ENCODE measurements at places on chromosomes 2 and 18.

GRCh38 chr2:101160454-101160853, 9.3 kb upstream of the TBC1D8 start:
- DNase-seq: no peak

- no peak for DNase-seq
These were observed 292.3 kb upstream of the ID2 start for GRCh38 chr2:8389431-8390108.

GRCh38 chr2:101063352-101064124, 61.4 kb downstream of the RPL31 start:
- no peak for DNase-seq

DNA sequence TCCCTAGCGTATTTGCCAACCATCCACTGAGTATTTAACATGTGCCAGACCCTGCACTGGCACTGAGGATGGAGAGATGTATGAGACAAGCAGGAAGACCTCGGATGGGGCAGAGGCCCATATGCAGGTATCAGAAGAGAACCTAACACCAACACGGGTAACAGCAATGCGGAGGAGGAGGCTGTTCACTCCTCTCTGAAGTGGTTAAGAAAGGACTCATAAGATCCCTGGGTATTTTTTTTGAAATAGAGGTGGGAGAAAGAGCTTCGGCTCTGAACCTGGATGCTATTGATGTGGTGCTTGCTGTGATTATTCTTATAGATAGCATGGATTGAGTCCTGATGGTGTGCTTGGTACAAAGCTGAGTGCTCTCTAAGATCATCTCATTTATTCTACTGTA, 418.3 kb downstream of the LPIN1 start:
- DNase-seq: no peak

DNA sequence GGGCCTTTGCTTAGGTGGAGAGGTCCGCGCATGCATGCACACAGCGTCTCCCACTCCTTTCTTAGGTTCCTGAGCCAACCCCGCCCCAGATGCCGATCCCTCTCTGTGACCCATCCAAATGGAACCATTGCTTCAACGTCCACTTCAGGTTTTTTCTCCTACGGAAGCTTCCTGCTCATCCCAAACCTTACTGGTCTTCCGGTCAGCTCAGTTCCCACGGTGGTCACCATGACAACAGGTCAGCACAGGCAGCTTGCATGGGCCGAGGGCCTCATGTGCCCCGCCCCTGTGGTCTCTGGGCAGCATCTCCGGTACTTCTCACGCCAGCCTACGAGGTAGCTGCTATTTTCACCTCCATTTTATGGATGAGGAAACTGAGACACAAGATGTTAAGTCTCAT, 163.7 kb downstream of the SOCS6 start:
- DNase-seq: no peak

- DNase-seq: no peak
These were observed 144.4 kb upstream of the ITGA6 start for GRCh38 chr2:172282944-172283343.

- no peak for DNase-seq
These were observed 119.1 kb downstream of the BAZ2B start for GRCh38 chr2:159497256-159497655.

GRCh38 chr18:43888598-43888997, 611.3 kb upstream of the SYT4 start:
- no peak for DNase-seq

- DNase-seq: no peak
These were observed 59.0 kb downstream of the GLI2 start for GRCh38 chr2:120794716-120795115.

GRCh38 chr2:135494503-135494902, 36.5 kb downstream of the ZRANB3 start:
- no peak for DNase-seq

DNA sequence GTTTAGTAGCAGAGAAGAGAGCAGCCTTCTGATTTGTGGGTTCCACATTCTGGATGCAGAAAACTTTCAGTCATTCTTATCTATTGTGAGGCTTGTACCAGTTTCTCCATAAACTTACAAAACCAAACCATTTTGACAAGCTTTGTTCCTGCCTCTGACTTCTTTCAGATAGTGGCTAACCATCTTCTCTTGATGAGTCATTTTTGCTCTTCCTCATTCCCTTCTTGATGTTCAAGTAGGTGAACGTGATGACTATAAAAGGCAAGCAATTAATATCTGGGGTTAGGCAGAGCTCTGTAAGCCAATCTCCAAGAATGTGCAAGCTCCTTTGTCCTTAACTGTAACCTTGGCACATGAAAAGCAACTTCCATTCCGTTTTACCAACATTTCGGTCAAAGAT, 2083.1 kb upstream of the PIK3C3 start:
- no peak for DNase-seq

DNA sequence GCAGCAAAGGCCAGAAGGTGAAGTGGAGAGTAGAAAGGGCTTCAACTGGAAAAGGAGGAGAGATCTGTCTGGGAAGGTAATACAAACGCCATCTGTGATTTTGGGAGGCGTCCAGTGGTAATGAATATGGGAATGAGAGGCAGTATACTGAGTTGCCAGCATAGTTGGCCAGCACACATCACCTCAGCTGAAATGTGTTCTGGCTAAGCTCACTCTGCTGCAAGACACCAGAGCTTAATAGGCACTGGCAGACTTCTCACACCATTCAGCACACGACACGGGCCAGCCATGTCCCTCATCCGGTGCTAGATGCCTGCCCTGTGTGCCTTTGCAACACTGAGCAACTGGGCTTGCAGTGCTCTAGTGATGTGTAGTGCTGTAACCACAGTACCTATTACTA, 277.1 kb downstream of the PIEZO2 start:
- no peak for DNase-seq

- no peak for DNase-seq
These were observed 49.5 kb downstream of the ATIC start for GRCh38 chr2:215361211-215361875.

GRCh38 chr2:30192314-30192713, 39.0 kb upstream of the LBH start:
- DNase-seq: no peak

DNA sequence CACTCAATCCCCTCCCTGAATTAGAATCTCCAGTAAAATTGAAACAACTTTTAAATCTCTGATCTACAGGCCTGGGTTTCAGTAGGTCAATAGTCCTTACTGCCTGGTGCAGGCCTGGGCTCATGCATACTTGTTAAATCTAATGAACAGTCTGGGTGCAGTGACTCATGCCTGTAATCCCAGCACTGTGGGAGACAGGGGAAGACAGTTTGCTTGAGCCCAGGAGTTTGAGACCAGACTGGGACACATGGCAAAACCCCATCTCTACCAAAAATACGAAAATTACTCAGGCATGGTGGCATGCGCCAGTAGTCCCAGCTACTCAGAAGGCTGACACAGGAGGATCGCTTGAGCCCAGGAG, 94.7 kb upstream of the SP3 start:
- DNase-seq: no peak

GRCh38 chr2:238727585-238728329, 120.1 kb upstream of the TWIST2 start:
- no peak for DNase-seq

- no peak for DNase-seq
These were observed 70.3 kb downstream of the LNPK start for GRCh38 chr2:175931805-175932204.

DNA sequence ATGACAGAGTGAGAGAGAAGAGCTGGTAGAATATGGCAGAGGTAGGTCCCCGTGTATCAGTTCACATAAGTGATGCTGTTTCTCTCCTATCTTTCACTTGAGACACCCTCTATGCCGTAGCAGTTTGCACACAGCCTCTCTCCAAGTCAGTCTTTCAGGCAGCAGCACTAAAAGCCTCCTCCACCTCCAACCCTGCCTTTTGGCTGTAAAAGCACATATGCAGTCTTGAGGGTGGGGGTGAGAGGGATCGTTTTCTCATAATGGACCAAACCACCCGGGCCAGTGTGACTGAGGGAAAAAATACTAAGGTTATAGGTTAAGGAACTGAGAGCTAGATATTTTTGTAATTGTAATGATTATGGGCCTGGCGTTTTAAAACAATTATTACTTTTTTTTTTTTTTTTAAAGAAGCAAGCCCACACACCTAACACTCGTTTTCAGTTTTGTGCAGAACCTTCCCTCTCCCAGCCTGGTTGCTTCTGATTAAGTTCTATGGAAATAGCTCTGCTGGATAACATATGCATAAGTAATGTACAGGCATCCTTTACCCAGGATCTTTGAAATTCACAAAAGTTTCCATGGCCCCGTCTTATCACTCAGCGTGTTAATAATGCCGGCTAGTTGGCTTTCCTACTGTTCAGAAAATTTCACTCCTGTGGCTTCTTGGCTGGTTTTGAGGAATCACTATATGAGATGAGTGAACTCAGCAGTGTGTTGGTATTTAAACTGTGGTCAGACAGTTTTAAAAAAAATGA, 112.2 kb upstream of the MEIS1 start:
- no peak for DNase-seq

DNA sequence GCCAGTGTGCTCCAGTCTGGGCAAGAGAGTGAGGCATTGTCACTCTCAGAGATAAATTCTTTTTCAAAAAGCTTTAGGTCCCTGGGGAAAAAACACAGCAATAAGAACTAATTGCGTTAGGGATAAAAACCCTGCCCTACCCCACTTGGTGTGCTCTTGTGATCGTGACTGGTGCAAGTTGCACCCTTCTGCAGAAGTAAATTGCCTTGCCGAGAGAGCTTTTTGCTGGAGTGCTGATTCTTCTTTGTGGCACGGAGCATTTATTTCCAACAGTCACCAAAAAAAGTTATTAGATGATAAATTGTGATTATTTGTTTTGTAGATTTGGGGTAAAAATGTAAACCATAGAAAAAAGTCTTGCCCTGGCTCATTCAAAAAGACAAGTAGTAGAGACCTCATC, 12.3 kb upstream of the GPR55 start:
- no peak for DNase-seq

- DNase-seq: no peak
These were observed 6.4 kb upstream of the PSMD1 start for GRCh38 chr2:231050018-231050901.

DNA sequence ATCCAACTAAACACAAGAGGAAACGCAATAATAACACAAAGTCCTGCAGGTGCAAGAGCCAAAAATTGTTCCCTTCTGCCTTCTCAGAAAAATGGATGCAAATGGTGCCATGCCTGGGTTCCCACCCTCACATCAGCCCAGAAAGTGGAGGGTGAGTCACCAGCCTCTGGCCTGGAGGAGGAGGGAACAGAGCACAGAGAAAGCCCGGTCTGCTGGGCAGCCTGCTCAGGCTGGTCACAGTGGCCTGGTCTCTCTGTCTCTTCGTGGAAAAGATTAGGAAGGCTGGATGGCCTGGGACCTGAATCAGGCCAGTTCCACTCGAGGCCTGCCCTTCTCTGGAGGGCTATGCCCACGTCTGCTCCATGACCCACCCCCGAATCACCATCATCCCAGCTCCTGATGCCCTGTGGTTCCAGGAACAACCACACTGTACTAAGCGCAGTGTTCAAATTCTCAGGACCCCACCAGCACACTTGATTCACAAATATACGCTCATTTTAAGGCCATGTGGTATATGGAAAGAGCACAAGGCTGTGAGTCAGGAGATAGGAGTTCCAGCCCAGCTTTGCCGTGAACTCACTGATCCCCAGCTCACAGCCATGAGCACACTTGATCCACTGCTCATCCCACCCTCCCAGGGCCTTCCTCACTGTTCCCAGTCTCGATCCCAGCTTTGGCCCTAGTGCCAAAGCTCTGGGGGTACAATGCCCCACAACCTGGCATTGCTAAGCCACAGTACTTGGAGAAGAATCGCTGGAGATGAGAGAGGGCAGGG, 82.1 kb downstream of the ZBTB7C start:
- no peak for DNase-seq

GRCh38 chr2:23510471-23510870, 125.5 kb downstream of the KLHL29 start:
- DNase-seq: no peak

DNA sequence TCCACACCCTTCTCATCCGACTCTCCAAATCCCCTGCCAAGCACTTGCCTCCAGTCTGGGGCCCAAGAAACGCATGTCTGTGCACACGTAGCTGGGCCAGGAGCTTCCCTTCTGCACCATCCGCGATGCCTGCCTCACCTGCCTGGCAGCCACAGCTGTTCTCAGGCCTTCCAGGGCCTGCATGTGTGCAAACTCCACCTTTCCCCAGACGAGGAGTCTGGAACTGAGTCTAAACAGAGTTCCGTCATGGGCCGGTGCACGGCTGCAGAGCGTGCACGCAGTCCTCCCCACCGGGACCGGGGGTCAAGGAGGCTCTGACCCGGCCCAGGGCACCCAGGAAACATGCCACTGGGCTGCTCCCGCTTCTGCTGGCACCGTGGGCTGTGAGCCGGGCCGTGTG, 66.8 kb upstream of the SALL3 start:
- DNase-seq: no peak

DNA sequence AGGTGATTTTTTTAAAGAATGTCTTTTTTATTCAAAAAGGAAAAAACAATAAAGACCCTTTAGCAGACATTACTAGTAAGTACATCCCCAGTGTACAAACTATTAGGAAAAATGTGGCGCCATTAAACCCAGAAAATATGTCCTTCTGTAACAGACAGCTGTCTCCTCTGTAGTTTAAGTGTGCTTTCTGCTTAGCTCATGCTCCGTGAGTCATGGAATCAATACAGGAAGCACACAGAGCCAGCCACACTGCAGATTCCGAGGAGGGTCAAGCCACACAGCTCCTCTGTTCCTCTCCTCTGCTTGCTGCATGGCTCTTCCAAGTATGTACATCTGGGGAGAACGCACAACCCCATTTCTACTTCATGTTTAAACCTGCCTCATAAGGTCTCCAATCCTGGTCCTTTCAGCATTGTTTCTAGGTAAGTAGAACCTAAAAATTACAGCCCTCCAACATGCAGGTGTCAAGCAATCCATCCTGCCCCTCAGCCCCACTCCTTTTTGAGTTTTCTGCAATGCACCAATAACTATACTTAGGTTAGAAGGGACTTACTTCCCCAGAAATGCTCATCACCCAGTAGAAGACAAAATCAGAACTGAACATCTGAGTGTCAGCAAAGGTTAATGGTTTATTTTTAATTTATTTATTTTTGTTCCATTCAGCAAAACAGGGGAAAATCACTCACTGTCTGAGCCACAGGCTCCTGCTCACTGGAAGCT, 37.5 kb downstream of the ACVR1 start:
- no peak for DNase-seq

Data from stimulated activated CD4-positive, alpha-beta T cell treated with anti-CD3 and anti-CD28 coated beads, TNF-alpha, amount 100 ng/mL, for 1 hour (primary cell).